ENCODE measurements at places on chromosomes 1 and 21.
A peak's percentile ranks its signal among the peaks of the same experiment; 100 is the strongest.

DNA sequence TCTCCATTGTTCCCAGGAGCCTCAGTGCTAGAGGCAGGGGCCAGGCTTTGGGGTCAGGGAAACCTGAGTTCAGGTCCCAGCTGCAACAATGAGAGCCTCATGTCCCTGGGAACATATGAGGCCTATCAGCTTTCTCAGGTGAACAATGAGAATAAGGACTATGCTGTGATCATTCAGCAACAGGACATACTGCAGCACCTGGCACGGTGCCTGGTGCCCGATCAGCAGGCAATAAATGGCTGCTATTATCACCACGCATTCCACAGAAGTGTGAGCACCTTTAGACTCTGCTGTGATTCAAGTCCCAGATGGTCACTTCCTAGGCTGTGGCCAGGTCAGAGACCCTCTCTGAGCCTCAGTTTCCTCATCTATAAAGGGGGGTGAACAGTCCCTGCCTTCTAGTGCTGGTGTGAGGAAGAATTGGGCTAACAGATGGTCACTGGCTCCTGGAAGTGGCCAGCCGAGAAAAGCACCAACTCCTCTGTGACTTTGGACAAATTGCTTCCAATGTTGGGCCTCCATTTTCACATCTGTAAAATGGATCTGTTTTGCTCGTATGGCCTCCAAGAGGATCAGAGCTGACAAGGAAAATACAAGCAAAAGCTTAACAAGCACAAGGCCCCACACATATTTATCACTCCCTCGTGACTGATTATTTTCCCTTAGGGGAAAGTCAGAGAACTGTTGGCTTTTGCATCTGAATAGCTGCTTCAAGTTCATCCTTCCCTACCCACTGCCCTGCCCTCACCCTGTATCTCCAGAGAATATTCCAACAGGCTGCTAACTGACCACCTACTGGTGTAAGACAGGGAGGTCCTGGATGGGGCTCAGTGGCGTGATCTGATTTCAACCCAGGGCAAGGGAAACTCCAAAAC, 1.1 kb downstream of the SLC5A9 start:
- no peak for DNase-seq

- no peak for DNase-seq
Observed at GRCh38 chr1:186208405-186209129, 166.5 kb downstream of the TPR start.

DNA sequence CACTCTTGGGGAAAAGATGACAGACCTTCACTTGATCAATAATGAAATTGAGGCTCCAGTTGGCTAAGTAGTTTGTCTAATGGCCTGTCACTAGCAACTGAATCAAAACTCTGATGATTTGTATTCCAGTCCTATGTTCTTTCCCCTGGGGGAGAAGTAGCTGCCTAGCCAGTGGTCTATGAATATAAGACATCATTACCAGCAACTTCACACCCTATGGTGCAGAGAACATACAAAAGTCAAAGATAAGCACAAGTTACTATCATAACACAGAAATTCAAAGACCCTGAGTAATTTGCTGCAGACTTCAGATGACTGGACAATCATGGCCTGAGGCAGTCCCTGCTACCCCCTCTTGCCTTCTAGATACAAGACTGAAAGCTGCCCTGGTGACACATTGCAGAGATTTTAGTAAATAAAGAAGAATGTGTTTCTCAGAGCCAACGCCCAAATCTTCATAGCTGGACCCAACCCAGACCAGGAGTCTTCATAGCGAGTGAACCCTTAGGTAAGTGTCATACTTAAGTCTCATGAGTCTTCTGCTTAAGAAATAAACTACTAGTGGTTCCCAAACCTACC, 993 bp downstream of the PDZK1 start:
- DNase-seq, result no peak

DNA sequence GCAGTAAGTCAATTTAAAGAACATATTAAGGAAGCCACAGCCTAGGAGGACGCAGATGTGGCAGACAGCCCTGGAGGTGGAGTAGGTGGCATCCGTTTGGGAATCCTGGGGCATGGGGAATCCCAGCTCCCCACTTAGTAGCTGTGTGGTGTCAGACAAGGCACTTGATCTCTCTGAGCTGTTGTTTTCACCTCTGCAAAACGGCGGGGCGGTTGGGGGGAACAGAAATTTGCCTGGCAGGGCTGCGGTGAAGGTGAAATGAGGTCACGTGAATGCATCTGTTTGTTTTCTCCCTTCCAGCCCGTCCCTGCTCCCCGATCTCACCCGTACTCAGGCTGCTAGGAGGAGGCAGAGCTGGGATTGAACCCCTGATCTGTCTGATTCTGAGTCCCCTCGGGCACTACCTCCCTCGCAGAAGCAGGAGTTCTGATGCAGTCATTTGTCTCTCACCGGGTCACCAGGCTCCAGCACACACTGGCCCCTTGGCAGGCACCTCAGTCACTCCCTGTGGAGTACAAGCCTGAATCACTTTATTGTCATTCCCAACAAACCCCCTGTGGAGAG, 2.2 kb upstream of the LAPTM5 start:
- no peak for DNase-seq

DNA sequence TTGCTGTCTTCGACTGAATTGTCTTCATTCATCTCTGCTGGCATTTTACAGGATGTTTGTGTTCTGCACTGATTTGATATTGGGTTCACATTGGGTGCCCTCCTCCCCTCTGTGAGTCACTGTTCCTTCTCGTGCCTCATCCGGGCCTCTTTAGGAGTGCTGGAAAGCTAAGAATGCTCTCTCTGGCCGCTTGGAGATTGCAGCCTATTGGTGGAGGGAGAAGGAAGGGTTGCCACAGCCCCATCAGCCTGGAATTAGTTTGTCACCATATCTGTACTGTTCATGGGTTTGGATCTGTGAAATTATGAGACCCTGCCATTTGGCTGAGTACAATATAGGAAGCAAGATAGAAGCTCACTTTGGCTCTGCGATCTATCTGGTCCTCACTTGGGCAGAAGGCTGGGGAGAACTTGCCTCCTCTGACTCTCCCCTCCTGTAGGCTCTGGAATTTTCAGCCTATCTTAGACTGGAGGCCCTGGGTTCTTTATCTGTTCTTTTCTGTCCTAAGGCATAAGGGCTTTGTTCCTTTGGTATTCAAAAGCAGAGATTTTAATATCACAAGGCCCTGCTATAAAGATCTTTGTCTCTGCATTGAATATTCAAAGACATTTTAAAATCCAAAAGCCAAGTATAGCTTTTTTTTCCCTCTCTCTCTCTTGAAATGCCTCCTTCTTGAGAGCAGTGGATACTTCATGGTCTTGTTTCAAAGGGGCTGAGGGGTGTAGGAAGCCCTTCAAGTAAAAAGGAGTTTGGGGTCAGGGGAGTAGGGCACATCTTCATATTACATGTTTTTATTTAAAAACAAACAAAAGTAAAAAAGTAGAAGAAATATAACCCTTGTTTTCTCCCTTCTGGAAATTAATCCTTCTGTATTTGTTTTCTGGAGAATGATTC, 347.9 kb downstream of the ZP4 start:
- DNase-seq, result peak; percentile 1

GRCh38 chr1:154490317-154490716, 11.7 kb upstream of the TDRD10 start:
- no peak for DNase-seq

DNA sequence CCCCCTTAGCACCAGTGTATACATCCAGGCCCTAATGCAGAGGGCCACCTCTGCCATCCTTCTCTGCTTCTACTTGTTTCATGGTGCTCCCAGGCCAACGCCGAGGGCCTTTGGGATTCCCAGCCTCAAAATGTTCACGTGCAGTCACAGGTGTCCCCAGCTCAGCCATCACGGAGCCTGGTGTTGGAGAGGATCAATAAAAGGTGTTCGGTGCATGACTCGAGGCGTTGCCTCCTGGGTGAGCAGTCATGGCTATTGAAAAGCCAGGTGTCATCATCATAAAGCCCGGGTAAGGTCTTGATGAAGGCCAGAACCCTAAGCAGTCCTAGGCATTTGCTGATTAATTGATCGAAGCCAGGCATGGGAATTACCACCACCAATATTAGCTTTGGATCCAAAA, 76.1 kb downstream of the ABCA4 start:
- DNase-seq, result no peak

GRCh38 chr1:8347635-8348034, 29.7 kb downstream of the SLC45A1 start:
- no peak for DNase-seq

DNA sequence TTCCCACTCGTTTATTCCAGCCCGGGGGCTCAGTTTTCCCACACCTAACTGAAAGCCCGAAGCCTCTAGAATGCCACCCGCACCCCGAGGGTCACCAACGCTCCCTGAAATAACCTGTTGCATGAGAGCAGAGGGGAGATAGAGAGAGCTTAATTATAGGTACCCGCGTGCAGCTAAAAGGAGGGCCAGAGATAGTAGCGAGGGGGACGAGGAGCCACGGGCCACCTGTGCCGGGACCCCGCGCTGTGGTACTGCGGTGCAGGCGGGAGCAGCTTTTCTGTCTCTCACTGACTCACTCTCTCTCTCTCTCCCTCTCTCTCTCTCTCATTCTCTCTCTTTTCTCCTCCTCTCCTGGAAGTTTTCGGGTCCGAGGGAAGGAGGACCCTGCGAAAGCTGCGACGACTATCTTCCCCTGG, 716 bp downstream of the OLIG2 start:
- DNase-seq, result no peak

GRCh38 chr1:207978441-207978840, 67.5 kb upstream of the CD34 start:
- no peak for DNase-seq

- DNase-seq, result no peak
Observed at GRCh38 chr1:89121641-89122040, 4.3 kb downstream of the GBP2 start.

DNA sequence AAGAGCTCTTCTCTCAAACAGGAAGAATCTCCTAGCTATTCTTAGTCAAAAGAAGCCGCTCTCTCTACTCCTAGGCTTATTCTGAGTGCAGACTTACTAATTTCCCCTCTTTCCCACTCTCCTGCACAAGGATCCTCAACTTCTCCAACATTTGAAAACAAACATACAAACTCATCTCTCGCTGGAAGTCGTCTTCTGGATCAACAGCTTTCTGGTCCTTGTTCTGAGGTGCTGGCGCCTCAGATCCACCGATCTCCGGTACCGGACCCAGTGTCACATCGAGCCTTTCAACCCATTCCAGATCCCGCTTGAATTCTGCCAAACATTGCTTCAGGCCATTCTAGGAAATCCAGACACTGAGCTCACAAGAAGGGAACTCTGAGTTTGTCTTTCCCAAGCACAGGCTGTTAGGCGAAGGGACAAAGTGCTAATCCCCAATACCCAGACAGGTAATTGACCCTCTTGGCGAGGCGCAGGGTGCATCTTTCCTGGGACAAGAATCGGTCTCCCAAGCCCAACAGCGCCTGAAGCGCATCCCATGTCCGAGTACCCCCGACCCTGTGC, 696 bp downstream of the EBNA1BP2 start:
- DNase-seq, result peak; percentile 8

- no peak for DNase-seq
Observed at GRCh38 chr1:67700220-67700619, 15.2 kb downstream of the GADD45A start.

DNA sequence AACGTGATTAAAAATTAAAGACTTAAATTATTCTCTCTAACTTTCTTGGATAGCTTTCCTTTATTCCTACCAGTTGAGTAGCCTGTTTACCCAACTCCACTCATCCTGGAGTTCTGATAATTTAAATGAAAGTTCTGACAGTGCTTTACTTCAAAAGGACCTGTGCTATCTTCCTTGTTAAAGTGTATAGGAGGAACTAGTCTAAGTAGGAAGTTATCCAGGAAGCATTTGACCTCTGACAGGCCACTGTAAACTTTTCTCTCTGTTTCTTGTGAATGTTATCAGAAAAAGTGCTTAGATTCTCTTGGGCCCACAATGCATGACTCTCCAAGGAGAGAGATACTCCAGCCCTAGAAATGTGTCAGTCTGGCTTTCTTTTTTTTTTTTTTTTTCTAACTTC, 9.2 kb downstream of the UAP1 start:
- DNase-seq, result no peak

- no peak for DNase-seq
Observed at GRCh38 chr1:59506952-59507351, 210.1 kb downstream of the FGGY start.

DNA sequence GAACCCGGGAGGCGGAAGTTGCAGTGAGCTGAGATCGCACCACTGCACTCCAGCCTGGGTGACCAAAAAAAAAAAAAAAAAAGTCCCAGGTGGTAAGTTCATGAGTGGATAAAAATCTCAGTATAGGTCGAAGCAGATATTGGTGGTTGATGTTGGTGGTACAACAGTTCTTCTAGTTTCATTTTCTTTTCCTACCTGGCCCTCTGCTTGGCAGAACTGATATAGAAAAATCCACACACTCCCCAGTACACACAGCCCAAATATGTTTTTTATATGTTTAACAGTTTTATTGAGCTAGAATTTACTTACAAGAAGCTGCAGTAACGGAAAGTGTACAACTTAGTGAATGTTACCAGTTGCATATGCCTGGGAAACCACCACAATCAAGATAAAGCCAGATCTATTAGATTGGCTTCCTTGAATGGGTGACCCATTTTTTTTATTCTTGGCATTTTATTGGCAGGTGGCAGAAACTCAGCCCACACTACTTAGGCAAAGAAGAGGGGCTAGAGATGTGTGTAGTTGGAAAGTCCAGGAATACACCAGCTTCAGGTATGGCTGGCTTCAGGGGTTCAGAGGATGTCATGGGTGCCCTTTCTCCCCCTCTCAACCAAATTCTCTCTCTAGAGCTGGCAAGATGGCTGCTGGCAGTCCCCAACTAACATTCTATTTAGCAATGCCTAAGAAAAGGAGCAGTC, 118.3 kb upstream of the SLC25A33 start:
- DNase-seq, result no peak

- peak; percentile 76 for DNase-seq
Observed at GRCh38 chr1:11719313-11720032, 16.5 kb upstream of the AGTRAP start.

GRCh38 chr1:197103300-197103699, 36.2 kb upstream of the F13B start:
- peak; percentile 23 for DNase-seq

DNA sequence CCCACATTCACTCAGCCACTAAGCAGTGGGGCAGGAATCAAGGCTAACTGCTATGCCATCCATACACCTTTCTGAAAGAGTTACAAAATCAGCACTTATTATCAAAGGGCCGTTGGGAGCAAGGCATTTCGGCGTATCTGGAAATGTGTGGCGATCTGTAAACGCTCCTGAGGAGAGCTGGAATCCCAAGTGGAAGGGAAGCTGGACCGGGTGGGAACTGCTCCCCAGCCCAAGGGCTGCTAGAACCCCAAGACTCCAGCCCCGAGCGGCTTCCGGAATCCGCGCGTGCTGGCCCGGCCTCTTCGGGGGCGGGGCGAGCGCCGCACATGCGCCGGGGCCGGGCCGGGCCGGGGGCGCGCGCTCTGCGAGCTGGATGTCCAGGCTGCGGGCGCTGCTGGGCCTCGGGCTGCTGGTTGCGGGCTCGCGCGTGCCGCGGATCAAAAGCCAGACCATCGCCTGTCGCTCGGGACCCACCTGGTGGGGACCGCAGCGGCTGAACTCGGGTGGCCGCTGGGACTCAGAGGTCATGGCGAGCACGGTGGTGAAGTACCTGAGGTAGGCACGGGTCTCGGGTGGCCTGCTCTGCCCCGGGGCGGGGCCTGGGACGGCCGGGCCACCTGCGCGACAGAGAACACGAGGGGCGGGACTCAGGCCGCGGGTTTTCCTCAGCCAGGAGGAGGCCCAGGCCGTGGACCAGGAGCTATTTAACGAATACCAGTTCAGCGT, at the start of gene NAXE:
Gene NAXE (plus strand): TSS at position 345 of the 726 bp plus-strand sequence. CDS start 29 bp downstream, at position 374.
- peak; percentile 37 for DNase-seq

GRCh38 chr1:204927673-204928641, 57.3 kb downstream of the NFASC start:
- DNase-seq, result no peak

- peak; percentile 96 for DNase-seq
Observed at GRCh38 chr1:159000625-159001024, 9.1 kb upstream of the IFI16 start.

Data from fibroblast of pulmonary artery (primary cell).